ENCODE measurements at places on chromosomes 5 and 9.

DNA sequence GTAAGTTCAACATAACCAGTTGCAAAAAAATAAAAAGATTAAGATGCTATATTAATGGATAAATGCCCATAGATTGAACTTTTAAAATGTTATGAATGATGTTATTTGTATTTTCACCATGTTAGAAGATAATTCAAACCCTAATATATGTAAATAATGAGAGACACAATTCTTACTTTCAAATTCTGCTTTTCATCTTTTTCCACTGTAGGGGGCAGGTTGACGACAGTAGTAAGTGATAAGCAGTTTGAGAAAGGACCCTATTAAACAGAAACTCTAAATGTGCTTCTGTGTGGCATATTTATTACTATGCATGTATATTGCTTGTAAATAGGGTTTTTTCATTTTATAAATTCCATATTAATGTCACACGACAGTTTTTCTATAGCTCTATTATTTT, 591.1 kb downstream of the SEMA5A start:
- no peak for DNase-seq

GRCh38 chr5:62653001-62653863, 74.6 kb downstream of the LRRC70 start:
- DNase-seq: no peak

- DNase-seq: no peak
These were observed 324.4 kb upstream of the ADAMTSL1 start for GRCh38 chr9:18149471-18150011.

GRCh38 chr9:16254674-16255073, 615.8 kb downstream of the BNC2 start:
- no peak for DNase-seq

DNA sequence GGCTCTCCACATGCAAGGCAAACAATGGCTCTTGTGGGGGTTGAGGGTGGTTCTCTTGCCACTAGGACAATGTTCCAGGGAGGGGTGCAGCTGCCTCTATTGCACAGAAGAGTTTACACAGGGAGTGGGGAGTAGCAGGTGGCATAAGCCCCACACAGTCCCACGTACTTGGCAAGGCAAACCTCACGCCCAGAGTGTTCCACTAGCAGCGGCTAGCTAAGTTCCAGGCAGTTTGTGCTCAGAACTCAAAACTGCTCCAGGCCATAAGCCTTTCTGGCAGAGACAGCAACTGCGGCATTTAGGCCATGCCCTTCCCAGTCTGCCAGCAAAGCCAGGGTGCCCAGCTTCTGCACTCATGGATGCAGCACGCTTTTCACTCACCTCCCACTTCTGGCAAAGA, 29.0 kb upstream of the BTNL3 start:
- no peak for DNase-seq

GRCh38 chr5:42361315-42361688, 61.9 kb upstream of the GHR start:
- no peak for DNase-seq

DNA sequence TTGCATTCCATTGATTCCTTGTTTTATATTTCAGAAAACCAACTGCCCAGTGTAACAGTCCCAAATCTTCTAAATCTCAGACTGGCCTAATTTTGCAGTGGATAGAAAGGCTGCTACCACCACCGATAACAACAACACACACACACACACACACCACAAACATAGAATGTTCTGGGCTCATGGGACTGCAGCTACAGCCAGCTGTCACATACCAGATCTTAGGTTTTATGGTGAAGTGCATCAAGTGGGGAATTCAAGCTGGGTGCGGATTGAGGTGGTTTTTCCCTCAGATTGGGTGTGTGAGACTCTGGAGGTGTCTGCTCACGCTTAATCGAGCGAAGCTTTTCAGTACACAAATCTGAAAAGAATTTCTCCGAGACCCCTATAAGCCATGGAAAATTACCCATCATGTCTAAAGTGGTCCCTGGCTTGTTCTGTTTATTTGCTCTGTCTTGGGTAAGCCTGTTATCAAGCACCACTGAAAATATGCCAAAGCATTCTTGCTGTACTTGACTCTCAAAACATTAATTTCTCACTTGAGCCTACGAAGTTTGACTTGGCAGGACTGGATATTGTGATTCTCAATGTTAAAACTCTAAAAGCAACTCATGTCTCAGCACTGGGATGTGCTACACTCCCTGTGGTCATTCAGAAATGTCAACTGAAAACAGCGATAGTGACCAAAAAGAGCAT, 71.1 kb downstream of the ALDH7A1 start:
- no peak for DNase-seq

DNA sequence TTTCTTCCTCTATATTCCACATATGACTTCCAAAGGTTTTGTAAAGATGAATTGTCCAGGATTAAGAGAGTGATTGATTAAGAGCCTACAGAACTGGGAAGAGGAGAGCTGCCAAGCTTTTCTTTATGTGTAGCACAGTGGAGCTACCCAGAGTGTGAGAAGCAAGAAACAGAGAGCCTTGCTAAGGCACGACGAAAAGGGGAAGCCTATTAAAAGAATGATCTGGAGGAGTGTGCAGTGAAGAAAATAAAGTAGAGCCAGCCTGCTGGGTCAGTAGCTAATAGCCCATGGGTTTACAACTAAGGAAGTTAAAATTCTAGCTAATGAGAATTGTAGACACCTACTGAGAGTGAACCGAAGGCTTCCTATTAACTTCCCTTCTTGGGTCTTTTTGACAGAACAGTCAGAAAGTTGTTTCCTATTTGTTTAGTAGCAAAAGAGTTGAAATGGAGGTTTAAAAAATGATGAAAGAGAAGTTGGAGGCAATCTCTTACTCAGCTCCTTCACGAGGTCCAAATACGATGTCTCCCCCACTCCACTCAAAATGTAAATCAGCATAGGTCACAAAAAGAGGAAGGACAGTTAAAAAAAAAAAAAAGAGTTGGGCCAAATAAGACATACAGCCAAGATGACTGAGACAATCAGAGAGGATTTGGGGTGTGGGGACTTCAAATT, 957 bp upstream of the PRR16 start:
- DNase-seq: no peak

Measured in GM04504 (cell line).